Esophagus squamous epithelium (tissue), 5 donors: ENCODE measurements at places on chromosomes 13 and 19.

DNA sequence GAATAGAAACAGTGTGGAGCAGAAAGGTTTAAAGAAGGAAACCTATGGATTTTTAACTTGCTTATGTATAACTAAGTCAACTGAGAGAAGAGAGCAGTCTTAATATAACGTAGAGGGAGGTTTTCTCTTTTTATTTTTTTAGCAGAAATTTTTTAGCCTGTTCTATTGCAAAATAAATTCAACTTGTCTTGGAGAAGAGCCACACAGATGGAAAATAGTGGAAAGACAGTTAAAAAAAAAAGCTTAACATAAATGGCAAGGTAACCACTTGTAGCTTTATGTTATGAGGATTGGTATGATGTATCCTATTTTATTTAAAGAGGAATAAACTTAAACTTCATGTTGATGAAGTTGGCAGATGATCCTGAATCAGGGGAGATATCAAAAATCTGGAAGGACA is 312.4 kb downstream of the SHISA2 start:
- DNase-seq = no peak

- no peak for DNase-seq
These were observed 483.3 kb upstream of the SPRY2 start for GRCh38 chr13:80824229-80824628.

- no peak for DNase-seq
These were observed 170.1 kb upstream of the ZNF536 start for GRCh38 chr19:30202060-30202600.

GRCh38 chr13:111429064-111429558 is 108.7 kb downstream of the TEX29 start:
- no peak for DNase-seq

DNA sequence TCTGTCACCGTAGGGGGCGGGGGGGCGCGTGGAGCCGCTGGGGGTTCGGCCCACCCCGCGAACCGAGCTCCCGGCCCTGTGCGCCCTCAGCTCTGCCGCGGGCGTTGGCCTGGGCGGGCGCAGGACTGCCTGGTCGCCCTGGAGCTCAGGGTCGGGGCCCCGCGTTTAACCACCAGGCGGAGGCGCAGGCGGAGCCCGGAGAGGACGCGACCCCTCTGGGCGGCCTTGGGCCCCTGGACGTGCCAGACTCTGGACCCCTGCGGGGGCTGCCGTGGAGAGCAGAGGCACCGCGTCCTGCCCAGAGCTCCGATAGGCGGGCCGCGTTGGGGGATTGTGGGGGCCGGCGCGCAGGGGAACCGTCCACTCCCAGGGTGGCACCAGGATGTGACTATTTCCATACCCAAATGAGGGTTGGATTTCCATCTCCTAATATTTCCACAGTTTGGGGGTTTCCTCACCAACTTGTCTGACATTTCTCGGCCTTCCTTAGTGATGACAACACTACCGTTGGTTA is 13.0 kb upstream of the USP29 start:
- DNase-seq = no peak

GRCh38 chr13:41597348-41598041 is 140.1 kb downstream of the RGCC start:
- no peak for DNase-seq

- DNase-seq = no peak
These were observed 8.0 kb downstream of the DNASE2 start for GRCh38 chr19:12872941-12873890.

DNA sequence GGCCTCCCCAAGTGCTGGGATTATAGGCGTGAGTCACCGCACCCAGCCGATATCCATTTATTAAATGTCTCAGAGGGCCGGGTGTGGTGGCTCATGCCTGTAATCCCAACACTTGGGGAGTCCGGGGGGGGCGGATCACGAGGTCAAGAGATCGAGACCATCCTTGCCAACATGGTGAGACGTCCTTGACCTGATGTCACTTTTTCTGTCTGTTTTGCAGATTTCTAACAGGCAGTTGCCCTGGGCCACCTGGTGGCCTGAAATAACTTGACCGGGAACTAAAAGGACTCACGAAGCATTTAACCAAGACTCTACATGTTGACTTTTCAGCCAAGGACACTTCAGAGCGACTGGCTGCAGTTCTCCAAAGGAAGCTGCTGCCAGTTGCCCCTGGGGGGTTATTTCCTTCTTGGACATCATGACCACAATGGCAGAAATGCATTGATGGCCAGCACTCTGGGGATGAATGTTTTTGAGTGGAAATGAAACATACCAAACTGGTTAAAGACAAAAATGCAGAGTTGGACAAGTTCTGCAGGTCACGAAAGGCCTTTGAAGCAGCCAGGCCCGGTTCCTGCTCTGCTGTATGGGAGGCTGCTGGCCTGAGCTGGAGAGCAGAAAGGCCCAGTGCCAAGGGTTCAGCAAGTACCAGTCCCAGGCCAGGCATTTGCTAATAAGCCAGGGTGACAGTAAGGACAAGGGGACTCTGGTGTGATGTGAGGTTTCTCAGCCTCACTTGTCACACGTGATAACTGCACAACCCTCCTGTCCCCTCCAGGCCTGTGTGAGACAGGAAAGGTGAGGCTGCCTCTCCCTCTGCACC is 8.3 kb downstream of the ZNF837 start:
- no peak for DNase-seq

GRCh38 chr13:29605860-29606526 is 10.5 kb upstream of the SLC7A1 start:
- DNase-seq = no peak
